Activated CD4-positive, alpha-beta T cell treated with anti-CD3 and anti-CD28 coated beads, Interleukin-2, amount 10 ng/mL, durations not matched to agents 24 days and 14 days (primary cell): ENCODE measurements at places on chromosomes 11 and 22.

- DNase-seq = no peak
Observed at GRCh38 chr11:37972691-37973090, 1374.7 kb upstream of the RAG2 start.

DNA sequence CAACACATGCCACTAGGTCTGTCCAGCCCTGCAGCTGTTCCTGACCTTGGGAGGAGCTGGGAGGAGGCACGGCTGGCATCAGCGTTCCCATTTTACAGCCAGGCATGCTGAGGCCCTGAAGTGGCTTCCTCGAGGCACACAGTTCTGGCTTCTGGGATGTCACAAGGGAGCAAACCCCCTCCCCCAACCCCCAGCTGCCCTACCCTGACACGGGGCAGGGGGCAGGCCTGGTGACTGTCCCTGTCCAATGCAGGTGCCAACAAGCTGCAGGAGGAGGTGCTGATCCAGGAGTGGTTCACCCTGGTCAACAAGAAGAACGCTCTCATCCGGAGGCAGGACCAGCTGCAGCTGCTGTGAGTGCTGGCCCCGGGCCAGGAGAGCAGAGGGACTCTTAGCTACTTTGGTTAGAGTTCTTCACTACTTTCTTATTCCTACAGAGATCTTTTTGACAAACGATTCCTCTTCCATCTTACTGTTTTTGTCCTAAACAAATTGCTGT, 5.3 kb downstream of the KCNK7 start:
- no peak for DNase-seq

GRCh38 chr11:62552485-62553079, 6.0 kb upstream of the AHNAK start:
- no peak for DNase-seq

DNA sequence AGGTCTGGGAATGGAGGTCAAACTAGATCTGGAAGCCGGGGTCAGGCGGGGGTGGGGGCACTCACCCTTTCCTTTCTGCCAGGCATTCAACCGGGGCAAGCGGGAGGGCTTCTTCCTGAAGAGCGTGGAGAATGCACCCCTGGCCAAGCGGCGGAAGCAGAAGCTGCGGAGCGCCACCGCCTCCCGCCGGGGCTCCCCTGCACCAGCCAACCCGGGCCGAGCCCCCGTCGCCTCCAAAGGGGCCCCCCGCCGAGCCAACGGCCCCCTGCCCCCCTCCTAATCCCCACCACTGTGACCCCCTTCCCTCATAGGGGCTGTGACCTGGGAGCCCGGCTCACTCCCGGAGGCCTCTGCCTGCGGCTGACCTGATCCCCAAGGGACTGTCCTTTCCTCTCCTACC, 12.2 kb downstream of the RPS6KA4 start:
- DNase-seq = no peak

- no peak for DNase-seq
Observed at GRCh38 chr11:133219543-133219942, 312.8 kb downstream of the OPCML start.

DNA sequence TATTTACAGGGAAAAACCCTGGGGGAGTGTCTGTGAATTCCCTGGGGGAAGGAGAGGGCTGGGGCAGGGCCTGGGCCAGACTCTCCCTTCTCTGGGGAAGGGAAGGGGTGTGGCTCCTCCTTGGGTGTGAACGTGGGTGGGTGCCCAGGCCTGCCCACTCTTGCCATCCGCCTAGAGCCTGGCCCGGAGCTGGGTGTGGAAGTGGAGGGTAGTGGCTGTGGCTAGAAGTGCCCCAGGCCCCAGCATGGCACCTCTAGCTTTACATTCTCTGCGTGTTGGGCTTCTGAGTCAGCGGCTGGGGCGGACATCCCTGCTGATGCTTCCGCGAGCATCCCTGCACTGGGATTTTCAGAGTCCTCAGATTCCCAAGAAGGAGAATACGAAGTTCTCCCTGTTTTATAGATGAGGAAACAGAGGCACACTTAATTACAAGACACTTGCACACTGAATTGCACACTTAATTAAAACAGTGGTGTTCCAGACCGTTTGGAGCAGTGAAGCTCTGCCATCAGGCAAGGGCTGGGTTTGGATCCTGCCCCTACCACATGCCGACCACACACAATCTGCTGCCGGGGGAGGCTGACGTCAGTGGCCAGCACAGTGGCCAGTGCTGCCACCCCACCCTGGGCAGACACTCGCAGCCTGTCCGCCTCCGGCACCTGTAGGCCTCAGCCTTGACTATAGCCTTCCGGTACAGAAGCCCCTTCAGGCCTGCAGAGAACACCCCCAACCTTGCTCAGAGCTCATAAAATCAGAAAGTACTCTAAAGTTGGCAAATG, 7.6 kb downstream of the BAD start:
- DNase-seq = no peak

- no peak for DNase-seq
Observed at GRCh38 chr11:87252869-87253268, 215.1 kb downstream of the TMEM135 start.

DNA sequence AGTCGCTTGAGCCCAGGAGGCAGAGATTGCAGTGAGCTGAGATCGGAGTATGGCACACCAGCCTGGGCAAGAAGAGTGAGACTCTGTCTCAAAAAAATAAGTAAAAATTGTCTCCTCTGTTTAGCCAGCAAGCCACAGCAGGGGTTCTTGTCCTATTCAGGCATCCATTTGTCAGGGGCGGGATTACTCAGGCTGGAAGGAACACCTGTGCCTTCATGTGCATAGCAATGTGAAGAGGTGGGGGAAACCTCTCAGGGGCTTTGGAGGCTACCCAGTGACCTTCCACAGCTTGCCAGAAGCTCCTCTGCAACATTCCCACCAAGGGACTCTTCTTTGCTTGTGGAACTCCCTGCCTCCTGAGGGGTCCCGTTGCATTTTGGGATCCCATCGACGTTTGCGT, 63.3 kb downstream of the FBLN1 start:
- no peak for DNase-seq

- DNase-seq = no peak
Observed at GRCh38 chr22:35870517-35871293, 153.0 kb downstream of the APOL5 start.

DNA sequence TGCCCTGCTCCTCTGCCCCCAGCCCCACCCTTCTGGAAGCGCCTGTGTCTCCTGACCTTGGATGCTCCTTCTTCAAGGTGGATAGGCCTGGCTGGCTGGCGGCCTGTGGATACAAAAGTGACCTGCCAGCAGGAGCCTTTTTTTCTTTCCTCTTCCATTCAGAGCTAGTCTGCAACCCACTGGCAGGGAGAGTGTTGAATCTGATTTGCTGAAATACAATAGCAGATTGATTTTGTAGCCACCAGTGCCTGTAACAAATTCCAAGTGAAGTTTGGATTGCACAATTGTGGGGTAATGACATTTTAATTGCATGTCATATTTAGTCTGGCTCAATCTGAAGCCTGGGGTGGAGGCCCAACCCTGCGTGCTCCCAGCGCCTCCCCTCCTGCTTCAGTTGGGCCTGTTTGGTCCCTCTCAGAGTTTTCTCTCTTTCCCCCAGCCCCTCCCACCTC, 97.2 kb downstream of the GRIK4 start:
- no peak for DNase-seq

- no peak for DNase-seq
Observed at GRCh38 chr22:34972191-34972897, 93.6 kb upstream of the ISX start.

DNA sequence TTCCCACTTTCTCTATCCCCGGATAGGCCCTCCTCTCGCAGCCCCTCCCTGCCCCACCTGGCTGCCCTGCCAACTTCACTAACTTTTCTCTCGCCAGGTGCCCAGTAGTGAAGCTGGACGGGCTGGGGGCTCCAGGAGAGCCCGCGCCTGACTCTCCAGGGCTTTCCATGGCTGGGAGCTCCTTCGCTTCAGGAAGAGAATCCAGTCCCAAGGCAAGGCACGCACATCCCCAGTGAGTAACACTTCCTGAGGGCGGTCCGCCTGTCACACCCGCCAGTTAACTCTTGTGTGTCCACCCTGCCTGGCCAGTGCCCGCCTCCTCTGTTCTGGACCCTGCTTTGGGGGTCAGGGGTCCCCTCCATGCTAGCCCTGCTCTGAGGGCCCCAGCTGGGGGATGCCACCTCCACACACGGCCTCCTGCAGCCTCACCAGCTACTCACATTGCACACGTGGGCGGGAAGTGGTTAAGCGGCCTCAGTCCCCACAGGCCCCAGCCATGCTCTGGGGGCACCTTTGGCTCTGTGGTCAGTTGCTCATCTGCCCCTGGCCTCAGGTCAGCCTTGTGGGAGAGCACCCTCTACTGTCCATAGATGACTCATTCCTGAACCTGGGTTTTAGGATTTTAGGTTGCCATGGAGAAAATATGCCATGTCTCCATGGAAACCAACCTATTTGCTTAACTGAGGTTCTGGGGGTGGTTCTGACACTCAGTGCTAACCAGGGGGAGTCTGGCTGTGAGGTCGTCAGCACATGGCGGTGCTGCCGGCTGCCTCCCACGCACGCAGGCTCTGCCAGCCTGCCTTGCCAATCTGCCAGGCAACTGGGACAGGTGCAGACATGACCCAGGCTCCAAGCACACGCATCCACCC, at the start of gene RIN1:
TSS of gene RIN1 (minus strand) at position 201 of the 869 bp plus-strand sequence. CDS start at position 169, 32 bp downstream.
- peak; percentile 83 for DNase-seq

DNA sequence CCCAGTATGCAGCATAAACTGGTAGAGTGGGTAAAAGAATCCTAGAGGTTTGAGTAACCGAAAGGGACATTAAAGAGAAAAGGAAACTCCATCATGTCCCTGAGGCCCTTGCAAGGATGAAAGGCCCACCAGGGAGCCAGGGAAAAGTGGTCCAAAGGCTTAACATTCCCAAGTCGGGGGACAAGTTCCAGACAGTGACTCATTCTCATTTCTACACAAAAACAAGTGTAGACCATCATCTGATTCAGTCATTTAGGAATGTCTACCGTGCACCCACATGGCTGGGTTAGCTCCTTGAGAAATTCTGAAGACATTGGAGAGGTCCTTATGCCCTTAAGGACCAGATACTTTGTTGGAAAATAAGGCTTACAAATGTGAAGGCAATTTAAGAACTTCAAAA, 4.8 kb upstream of the NOX4 start:
- no peak for DNase-seq

DNA sequence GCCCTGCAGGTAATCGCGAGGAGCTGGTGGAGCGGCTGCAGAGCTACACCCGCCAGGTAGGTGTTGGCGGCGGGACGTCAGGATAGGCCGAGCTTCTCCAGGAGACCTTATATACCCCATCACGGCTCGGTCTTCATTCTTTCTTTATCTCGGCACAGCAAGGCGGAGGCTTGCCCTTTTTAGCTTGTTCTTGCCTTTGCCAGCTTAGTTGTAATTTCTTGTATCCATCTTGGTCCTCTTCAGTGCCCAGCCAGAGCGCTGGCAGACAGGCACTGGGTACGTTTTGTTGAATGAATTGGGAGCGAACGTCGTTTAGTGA, 459 bp downstream of the SF3B2 start:
- no peak for DNase-seq

- no peak for DNase-seq
Observed at GRCh38 chr11:44467413-44467812, 98.0 kb upstream of the CD82 start.

DNA sequence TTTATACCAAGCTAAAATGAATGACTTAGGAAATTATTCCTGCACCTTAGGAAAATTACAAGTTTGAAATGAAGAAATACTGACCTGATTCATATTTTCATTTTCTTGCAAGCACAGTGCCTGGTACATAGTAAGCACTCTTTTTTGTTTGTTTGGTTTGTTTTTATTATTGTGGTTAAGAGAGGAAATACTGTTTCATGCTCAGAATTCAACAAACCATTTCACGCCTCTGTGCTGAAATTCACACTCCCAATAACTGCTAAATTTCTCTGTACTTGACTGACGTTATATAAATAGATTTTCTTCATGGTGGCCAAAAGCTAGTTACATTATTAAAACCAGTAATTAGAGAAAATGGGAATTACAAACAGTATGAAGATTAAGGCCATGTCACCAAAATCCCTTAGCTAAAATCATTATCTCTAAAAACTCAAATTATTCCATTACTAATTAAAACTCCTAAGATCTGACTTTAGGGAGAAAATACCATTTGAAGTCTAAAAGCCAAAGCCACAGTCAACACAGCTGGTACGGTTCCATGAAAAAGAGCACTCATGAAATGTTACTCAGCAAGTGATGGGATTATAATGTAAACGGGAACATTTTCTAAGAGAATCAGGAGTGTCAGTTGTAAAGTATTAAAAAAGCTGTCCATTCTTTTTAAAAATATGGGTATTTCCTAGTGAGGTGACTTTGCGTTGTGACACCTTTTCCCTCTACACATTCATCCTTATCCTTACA, 77.8 kb upstream of the DDI1 start:
- DNase-seq = no peak

- DNase-seq = no peak
Observed at GRCh38 chr11:88521399-88521798, 183.9 kb upstream of the CTSC start.

DNA sequence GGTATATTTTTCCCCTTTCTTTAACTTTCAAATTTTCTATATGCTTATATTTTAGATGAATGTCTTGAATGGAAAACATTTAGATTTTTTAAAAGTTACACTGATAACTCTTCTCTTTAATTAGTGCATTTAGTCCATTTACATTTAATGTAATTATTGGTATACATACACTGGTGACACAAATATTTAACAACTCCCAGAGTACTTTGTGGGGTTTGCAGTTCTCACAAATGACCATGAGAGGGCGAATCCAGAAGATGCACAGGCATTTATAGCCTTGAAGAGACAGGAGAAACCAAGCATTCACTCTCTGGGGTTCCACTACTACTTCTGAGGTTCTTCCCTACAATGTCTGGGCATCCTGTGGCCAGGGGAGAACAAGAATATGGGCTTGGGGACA, 125.1 kb downstream of the TIMP3 start:
- DNase-seq = peak; percentile 56

DNA sequence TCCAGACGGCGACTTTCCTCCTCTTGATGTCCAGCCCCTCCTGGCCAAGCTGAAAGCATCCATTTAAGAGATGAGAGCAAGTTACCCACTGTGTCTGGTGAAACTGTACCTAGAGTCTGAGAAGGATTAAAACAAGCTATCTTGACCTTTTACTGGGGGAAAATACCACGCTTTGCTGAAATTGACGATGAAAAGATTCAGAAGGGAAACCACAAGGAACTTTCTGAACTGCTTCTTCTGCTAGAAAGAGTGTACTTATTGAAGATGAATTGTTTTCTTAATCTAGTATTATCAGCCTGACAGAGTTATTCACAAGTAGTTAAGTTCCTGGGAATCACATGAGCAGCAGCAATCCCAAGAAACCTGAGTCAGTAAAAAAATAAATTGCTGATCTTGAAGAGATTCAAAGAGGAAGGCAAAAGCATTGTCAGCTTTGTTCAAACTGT, 13.1 kb upstream of the MS4A6A start:
- peak; percentile 20 for DNase-seq

GRCh38 chr22:40094485-40094884, 83.2 kb upstream of the TNRC6B start:
- peak; percentile 69 for DNase-seq

DNA sequence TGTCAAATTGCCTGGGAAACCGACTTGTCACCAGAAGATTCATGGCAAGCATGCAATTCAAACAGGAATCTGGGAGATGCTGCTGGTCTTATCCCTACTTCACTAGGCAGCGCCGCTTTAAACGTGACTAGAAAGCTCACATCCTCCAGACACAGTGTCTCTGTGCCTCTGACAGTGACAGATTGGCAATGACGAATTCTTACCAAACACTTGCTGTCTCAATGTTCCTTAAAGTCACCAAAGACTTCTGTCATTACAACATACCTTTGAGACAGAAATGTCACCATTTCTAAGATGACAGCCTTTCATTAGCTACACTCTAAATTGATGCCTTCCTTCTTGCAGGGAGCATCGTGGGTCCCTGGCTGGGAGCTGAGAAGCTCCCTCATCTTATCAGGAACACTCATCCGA, 197.8 kb downstream of the CWF19L2 start:
- DNase-seq = no peak
